H1 (cell line): ENCODE measurements at places on chromosomes 16 and 17. TPM values are rescaled to one million over a fixed set of nuclear protein-coding genes. Genes with fewer than 3 reads are reported as not detected.

DNA sequence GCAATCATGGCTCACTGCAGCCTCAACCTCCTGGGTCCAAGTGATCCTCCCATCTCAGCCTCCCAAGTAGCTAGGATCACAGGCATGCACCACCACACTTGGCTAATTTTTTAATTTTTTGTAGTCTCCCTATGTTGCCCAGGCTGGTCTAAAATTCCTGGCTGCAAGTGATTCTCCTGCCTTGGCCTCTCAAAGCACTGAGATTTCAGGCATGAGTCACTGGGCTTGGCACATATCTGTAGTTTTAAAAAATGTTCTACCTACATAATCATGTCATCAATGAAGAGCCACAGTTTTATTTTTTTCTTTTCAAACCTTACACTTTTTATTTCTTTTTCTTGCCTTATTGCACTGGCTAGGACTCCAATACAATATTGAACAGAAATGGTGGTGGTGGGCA is 33.1 kb upstream of the COL1A1 start:
- DNase-seq: no peak
- H3K36me3 ChIP-seq: no peaks in the 10 kb centered on the region
- H3K27ac ChIP-seq: no peak overlapping the region
- H3K4me3 ChIP-seq: no peak overlapping the region
- H3K27me3 ChIP-seq: no peaks in the 10 kb centered on the region

DNA sequence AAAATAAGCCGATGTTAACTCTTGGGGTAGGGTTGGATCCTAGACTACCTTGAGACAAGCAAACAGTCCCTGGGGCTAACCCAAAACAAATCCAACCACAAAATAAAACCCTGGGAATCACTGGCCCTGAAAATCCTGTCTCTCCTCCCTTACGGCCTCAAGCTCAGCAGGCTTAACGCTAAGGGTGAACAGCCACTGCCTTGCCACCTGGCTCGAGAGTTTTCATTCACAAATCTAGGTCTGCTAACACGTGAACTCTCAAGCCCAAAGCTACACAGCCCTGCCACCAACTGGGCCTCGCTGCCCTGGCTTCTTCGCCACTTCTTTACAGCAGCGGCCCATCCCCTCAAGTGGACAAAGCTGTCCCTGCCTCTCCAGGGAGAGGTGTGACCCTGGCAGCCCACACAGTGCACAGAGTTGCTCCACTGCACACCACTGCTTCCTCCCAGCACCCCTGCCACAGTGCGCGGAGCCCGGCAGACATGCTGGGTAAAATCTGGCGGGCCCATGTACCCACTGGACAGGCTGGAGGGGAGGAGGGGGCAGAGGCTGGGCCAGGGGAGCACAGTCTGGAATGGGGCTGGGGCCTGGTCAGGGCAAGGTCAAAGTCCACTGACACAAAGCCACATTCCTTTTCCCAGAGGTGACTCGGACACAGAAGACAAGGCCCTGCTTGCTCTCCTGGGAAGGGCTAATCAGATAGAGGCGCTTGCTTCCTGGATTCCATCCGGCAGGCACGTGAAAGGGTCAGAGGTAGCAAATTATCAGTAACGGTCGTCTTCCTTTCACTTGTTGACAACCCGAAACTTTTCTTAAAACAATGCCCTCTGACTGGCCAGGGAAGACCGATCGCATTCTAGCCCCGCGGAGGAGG is 996 bp downstream of the PCYT2 start:
- H3K27me3 ChIP-seq: 0 out of 2 replicates have a peak, but pooled peaks cover 4% of the 10 kb centered on the region
- H3K4me1 ChIP-seq: no peaks in the 10 kb centered on the region
- no peak overlapping the region for H3K27ac ChIP-seq
- H3K4me3 ChIP-seq: peak overlapping the region; percentile 67
- no peak for DNase-seq
- H3K36me3 ChIP-seq: peaks cover 19% of the 10 kb centered on the region

DNA sequence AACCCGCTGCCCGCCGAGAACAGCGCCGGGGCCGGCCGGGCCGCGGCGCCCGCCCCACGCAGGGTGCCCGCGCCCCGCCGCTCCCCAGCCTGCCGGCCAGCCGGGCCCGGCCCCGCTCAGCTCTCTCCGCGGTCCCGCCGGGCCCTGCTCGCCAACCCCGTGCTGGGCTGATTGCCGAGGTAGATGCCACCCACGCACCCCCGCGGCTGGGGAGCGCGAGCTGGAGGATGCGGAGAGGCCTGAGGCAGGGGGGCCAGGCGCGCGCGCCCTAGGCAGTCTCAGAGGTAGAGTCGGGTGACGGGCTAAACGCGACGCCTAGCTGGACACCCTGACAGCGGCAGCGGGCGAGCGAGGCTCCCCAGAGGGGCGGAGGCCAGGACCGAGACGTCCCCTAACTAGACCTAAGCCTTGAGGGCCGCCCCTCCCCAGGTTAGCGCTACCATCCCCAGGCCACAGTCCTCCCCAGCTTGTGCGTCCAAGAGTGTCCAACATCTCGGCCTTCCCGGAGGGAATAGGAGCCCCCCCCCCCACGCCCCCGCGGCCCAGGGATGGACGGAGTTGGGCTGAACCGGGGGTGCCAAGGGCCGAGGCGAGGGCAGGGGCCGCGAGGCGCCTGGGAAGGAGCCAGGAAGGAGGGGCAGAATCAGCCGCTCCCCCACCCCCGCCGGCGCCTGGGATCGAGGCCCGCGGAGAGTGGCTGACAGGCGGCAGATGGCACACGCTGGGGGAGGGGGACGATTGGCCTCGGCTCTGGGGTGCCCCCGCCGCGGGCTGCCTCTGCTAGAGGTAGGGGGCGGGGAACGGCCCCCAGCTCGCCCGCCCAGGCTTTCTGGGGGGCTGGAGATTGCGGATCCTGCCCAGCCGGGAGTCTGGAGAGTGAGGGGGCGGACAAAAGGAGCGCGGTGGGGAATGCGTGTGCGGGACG is 2.5 kb upstream of the ZNF423 start:
- peaks cover 6% of the 10 kb centered on the region for H3K4me1 ChIP-seq
- peaks cover 13% of the 10 kb centered on the region for H3K27me3 ChIP-seq
- no peaks in the 10 kb centered on the region for H3K36me3 ChIP-seq
- DNase-seq: no peak
- no peak overlapping the region for H3K27ac ChIP-seq

DNA sequence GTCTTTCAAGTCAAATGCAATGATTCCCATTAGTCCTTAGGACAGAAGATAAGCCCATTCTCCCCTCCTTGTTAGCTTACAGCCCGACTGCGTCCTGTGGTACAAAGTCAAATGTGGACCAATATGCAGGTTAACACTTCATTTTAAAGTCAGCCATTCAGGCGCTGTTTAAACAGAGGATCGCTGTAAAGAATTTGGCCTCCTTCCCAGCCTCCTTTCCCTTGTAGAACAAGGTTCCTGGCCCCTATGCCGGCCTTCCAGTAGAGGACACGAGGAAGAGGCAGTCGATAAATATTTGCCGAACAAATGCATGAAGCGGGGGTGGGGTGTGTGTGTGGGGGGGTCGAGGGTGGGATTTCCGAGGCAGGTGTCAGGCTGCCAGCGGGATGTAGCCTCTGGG is 4.3 kb downstream of the SDK2 start:
- no peak overlapping the region for H3K4me3 ChIP-seq
- no peaks in the 10 kb centered on the region for H3K36me3 ChIP-seq
- DNase-seq: no peak
- peaks cover 30% of the 10 kb centered on the region for H3K27me3 ChIP-seq
- no peak overlapping the region for H3K27ac ChIP-seq
- H3K4me1 ChIP-seq: peaks cover 12% of the 10 kb centered on the region

- DNase-seq: no peak
- H3K4me1 ChIP-seq: peaks cover 3% of the 10 kb centered on the region; the same call in 1 of the 2 replicates
- H3K27ac ChIP-seq: no peak overlapping the region
- no peaks in the 10 kb centered on the region for H3K27me3 ChIP-seq
- no peaks in the 10 kb centered on the region for H3K36me3 ChIP-seq
- no peak overlapping the region for H3K4me3 ChIP-seq
Measured at GRCh38 chr16:10667239-10667638, 27.5 kb downstream of the TEKT5 start.

DNA sequence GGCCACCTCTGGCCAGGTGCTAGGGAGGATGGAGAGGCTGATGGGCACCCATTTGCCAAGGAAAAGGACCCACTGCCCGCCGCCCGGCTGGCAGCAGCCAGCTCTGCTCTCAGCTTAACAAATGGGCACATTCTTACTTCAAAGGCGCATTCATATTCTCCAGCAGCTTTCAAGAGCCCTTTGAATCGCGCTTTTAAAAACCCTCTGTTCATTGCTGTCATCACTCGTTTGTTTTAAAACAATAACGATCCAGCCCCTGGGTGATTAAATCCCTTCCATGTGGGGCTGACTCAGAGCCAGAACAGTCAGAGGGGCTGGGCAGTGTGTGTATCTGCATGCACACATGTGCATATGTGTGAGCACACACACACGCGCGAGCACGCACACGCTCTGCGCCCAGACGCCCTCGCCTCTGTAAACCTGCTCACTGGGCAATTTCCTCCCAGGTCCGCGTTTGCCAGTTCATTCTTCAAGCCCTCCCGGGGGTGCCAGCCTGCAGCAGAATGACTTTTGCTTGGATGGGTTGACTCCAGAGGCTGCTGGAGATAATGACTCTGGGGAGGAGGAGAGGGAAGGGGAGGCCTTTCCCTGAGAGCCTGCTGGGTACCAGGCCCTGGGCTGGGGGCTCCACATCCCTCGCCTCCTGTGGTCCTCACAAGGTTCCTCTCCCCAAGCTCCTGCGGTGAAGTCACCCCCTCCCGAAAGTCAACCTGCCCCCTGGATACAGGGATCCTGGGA is 133.1 kb downstream of the SDK2 start:
- no peaks in the 10 kb centered on the region for H3K36me3 ChIP-seq
- H3K4me3 ChIP-seq: no peak overlapping the region
- peaks cover 4% of the 10 kb centered on the region; the same call in 1 of the 2 replicates for H3K4me1 ChIP-seq

GRCh38 chr16:72877374-72878028 is 170.4 kb downstream of the ZFHX3 start:
- H3K36me3 ChIP-seq: no peaks in the 10 kb centered on the region
- no peaks in the 10 kb centered on the region for H3K27me3 ChIP-seq
- H3K4me1 ChIP-seq: no peaks in the 10 kb centered on the region
- DNase-seq: no peak
- no peak overlapping the region for H3K27ac ChIP-seq

- H3K27ac ChIP-seq: no peak overlapping the region
- DNase-seq: no peak
- peaks cover 4% of the 10 kb centered on the region for H3K36me3 ChIP-seq
- H3K27me3 ChIP-seq: peaks cover 8% of the 10 kb centered on the region
Measured at GRCh38 chr16:66936889-66937554, 1.7 kb downstream of the CES2 start.

DNA sequence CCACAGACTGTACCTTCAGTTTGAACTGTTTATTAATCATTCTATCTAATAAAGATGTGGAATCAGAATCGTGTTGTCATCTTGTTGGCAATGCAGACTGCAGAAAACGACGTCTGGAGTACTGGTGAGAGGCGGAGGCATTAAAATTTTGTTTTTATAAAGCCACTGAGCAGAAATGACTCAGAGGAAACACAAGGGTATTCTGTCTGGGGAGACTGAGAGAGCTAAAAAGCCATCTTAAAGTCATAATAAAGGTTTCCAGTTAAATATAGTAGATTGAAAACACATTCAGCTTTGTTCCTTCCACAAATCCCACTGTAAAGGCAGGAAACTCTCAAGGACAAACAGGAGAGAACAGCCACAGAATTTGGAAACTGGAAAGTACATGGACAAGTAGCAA is 74.2 kb downstream of the CPPED1 start:
- no peak overlapping the region for H3K27ac ChIP-seq
- no peaks in the 10 kb centered on the region for H3K36me3 ChIP-seq
- H3K4me1 ChIP-seq: no peaks in the 10 kb centered on the region

GRCh38 chr16:25626172-25626571 is 65.6 kb upstream of the HS3ST4 start:
- no peak overlapping the region for H3K4me3 ChIP-seq
- no peaks in the 10 kb centered on the region for H3K4me1 ChIP-seq
- H3K36me3 ChIP-seq: no peaks in the 10 kb centered on the region
- no peak overlapping the region for H3K27ac ChIP-seq
- no peak for DNase-seq
- no peaks in the 10 kb centered on the region for H3K27me3 ChIP-seq

DNA sequence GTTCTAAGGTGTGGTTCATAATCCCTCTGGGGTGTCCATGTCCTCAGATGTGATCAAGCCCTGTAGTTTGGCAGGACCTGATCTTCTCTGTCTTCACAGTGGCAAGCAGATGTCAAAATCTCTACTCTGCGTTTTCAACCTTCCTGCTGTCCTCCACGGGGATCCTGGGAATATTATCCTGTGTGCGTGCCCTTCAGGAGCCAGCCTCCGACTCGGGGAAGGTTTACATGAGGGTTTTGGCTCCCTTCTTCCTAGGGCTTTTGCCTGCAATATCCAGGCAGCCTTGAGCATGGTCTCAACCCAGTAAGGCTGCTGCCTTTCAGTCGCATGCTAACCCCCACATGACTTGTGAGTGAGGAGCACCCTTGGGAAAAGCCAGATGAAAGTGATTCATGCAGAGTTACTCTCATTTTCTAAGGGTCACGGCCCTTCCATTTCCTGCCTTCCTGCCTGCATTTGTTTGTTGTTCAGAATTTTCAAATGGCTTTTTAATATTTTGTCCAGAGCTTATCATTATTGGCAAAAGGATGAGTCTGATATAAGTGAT is 202.2 kb upstream of the CHMP6 start:
- no peak for DNase-seq
- H3K4me3 ChIP-seq: no peak overlapping the region
- no peaks in the 10 kb centered on the region for H3K36me3 ChIP-seq

The CALB2 gene
- total RNA-seq: 1.9 and 2.7 TPM in 2 replicates

The GAS2L2 gene
- 0.13 TPM in 1 of 2 replicates, not detected in the other for total RNA-seq

The PLEKHH3 gene
- total RNA-seq: 11.1 and 13.7 TPM in 2 replicates

The HIC1 gene
- 0.09 and 0.19 TPM in 2 replicates for total RNA-seq

The UTS2R gene
- 0.63 TPM in 1 of 2 replicates, not detected in the other for total RNA-seq

The KCNJ12 gene
- total RNA-seq: 1.3 and 1.5 TPM in 2 replicates
